ENCODE measurements at places on chromosomes 2 and 18.

DNA sequence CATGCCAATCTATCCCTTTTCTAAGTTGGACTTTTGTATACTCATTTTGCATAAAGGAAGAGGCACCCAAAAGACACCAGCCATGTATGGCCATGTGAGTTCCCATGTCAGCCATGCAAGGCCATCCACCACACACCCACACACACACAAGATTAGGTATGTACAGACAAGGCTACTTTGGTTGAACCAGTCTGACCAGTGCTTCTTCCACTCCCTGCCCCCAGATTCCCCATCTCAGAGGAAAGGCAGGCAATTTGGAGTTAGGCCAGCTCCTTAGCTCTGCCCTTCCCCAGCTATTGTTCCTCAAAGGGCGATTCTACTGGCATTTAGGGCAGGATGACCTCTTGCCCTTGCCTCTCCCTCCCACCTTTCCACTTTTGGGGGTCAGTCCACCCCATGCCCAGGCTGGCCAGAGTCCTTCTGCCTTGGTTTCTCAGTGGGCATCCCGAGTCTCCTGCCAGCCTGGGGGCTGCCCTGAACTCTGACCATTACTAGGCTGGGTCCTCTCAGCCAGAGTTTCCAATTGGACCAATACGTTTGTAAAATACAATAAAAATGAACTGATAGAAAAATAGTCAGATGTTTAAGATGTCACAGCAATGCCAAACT lies 101.1 kb downstream of the ZBTB7C start:
- DNase-seq, result peak; percentile 66

GRCh38 chr18:45926691-45927090 lies 40.4 kb downstream of the EPG5 start:
- DNase-seq, result no peak

GRCh38 chr2:3520591-3520990 lies 1.3 kb upstream of the ADI1 start:
- DNase-seq, result no peak

- DNase-seq, result no peak
Measured at GRCh38 chr2:196601430-196602306, 37.8 kb upstream of the CCDC150 start.

- DNase-seq, result no peak
Measured at GRCh38 chr2:54289917-54290316, 33.9 kb upstream of the TSPYL6 start.

GRCh38 chr2:195612611-195613495 lies 44.2 kb upstream of the SLC39A10 start:
- no peak for DNase-seq

DNA sequence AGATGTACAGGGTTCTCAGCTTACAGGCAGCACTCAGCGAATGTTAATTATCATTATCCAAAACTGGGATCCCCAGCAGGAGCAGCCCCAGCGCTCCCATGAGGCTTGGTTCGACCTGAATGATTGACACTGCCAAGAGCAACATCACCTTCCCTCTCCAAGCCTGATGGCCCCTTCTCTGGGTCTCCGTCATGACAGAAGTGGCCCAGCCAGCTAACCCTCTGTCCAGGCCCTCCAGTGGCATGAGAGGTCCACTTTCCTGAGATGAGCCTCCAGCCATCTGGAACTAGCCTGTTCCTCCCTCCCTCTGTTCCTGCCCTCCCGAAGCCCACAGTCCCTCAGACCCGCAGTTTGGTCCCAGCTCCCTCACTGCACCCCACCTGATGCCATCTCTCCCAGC lies 97.0 kb upstream of the RAB6C start:
- DNase-seq, result no peak

DNA sequence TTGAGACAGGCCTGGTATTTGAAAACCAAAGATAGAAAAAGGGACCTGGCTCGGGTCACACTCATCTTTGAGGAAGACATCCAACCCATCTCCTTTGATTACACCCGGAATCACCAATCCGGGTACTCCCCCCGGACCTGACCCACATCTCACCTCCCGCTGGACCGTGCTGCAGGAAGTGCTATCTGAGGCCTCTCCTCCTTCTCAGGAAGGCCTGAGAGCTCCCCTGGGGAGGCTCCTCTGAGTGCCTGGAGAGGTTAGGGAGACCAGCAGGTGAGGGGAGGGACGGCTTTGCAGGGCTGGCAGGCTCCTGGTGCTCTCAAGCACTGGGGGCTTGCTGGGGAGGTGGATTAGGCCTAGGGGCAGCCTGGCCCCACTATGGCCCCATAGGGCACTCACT lies 170.9 kb downstream of the ACKR3 start:
- DNase-seq, result no peak

DNA sequence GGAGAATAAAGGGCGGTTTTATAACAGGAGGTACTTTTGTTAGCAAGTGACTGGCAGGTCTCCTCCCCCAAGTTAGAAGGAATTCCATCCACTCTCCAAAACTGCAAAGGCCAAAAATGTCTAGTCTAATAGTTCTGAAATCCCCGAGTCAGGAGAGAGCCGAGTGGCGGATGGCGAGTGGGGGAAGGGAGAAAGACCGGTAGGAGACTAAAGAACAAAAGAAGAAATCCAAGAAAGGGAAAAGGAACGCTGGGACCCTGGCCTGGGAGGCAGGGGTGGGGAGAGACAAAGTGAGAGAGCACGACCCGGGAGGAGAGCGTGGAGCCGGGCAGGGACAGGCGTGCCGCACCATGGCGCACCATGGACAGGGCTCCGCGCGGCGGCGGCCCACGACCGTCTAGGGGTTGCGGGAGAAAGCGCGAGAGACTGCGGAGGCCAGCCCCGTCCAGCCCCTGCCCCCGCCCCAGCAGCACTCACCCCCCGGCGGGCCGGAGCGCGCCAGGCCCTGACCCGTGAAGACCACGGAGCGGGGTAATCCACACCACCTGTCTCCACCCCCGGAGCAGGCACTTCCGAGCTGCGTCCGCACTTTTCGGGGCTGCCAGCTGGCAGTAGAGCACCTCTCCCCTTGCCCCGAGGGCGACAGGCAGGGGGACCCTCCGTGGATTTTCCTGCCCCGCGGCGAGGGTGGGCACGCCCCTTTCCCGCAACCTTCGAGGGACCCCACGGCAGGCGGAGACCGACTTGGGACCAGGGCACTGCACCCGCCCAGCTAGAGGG lies 1.6 kb downstream of the CDH2 start:
- DNase-seq, result no peak

- no peak for DNase-seq
Measured at GRCh38 chr2:223947711-223948205, 2.6 kb upstream of the WDFY1 start.

GRCh38 chr18:58544616-58545337 lies 84.1 kb downstream of the ALPK2 start:
- DNase-seq, result no peak

- DNase-seq, result no peak
Measured at GRCh38 chr2:167398873-167399272, 510.6 kb downstream of the XIRP2 start.

DNA sequence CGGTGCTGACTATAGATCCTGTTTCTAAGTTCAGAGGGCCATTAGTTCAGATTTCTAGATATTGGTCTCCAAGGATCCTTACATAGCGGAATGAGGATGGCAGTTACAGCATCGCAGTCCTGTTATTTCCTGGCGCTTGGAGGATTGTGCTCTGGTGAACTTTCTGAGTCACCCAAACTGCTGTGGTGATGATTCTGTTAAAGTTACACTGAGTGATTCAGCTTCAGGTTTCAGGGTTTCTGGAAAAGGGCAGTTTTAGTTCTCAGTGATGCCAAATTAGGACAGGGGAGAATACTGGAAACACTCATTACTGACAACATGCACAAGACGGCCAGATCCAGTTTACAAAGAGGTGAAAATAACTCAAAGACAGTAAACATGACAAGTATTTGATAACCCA lies 52.1 kb upstream of the ANKRD62 start:
- DNase-seq, result no peak

DNA sequence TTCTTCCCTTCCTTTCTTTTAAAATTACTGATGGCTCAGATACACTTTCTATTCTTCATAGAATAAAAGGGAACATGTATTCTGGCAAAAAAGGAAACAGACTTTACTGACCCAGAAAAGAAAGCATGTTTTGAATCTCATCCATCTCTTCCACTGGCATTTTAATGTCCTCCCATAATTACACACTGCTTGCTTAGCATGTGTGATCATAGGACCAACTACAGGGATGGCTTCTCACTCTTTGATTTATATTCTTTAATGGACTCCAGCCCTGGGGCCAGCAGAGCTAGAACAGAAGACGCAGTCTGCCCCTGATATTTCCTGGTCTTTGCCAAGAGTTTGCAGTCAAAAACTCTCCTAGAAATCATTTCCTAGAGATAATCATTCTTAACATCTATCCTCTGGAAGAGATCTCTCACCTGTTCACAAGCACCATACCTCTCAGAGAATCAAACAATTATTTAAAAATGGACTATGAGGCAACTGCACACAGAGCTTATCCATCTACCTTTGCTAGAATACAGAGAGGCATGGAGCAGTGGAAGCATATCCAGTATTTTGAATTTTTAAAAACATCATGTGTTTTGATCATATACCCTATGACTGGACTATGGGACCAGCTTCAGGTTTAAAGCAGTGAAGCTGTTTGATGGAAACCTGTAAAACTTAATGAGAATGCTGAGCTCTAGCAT lies 429.1 kb downstream of the NRXN1 start:
- no peak for DNase-seq

- no peak for DNase-seq
Measured at GRCh38 chr2:11773747-11774525, 27.5 kb downstream of the LPIN1 start.

GRCh38 chr2:46763861-46764260 lies 151.7 kb downstream of the MCFD2 start:
- DNase-seq, result no peak

GRCh38 chr2:146123714-146124113 lies 1603.8 kb upstream of the ZEB2 start:
- DNase-seq, result no peak

DNA sequence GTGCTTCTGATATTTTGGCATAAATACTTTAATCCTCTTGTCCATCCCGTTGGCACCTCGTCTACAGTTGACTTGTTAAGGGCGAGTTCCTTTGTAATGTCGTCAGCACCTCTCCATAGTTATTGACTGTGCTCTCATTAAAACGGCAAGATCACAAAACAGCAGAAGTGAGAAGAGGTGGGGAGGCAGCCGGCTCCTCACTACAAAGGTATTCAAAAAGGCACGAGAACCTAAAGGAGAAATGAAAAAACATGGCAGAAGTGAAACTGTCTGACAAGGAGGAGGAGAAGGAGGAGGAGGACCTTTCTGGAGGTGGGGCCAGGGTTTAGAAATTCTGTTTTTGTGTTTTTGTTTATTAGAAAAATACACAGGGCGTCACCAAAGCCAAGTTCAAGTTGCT lies 235.6 kb downstream of the BCL11A start:
- DNase-seq, result no peak

DNA sequence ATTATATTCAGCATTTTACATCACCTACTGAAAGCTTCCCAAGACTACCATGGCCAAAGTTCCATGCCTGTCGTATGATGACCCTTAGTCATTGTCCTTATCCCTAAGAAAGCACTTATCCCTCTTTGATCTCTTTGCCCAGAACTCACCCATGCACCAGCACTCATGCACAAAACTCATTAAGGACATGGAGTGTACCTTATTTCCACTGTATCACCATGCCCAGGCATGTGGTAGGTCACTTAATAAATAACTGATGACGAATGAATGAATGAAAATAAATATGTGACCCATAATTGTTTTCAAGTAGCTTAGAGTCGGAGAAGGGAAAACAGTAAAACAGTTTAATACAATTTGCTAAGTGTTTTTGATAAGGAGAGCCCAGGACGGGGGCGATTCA lies 220.1 kb downstream of the IKZF2 start:
- DNase-seq, result no peak

- DNase-seq, result no peak
Measured at GRCh38 chr18:7197854-7198253, 33.0 kb upstream of the LRRC30 start.

- peak; percentile 32 for DNase-seq
Measured at GRCh38 chr2:196515608-196516007, 123.9 kb upstream of the CCDC150 start.

DNA sequence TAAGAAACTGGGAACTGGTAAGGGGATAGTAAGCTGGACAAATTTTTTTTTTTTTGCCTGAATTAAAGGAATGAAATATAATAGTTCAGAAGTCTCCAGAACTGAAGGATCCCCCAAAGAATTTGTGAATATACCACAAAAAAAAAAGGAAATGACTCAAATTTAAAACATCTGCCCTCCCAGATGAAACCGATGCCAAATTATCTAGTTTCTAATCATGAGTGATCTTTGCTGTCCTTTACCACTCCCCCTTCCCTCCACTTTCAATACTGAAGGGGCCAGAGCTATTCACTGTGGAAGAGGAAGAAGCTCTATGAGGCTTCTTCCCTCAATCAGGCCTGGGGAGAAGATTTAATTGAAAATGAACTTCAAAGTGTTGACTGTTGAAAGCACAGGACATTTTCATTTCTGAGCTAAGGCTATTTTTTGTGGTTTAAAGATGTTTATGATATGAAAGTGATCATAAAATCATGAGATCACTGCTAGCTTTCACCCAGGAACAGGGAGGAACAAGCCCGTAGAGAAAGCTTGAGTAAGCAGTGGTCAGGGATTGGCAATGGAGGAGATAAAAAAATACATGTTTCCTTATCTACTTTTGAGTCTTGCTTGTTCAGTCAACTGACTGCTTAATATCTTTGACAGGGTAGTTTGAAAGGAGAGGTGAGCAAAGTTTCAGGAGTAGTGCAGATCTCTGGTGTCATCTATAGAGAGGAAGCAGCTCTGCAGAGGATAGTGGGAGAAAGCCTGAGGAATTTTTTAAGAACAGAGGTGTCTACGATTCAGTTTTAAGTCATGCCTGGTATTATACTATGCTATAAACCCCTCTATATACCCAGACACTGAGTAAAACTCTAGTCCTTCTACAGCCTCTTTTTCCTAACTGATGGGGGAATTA lies 409.5 kb upstream of the FIGN start:
- no peak for DNase-seq

GRCh38 chr2:217289907-217290280 lies 430.0 kb upstream of the TNP1 start:
- no peak for DNase-seq

GRCh38 chr2:68943581-68944568 lies 8.8 kb downstream of the GKN2 start:
- DNase-seq, result peak; percentile 43

DNA sequence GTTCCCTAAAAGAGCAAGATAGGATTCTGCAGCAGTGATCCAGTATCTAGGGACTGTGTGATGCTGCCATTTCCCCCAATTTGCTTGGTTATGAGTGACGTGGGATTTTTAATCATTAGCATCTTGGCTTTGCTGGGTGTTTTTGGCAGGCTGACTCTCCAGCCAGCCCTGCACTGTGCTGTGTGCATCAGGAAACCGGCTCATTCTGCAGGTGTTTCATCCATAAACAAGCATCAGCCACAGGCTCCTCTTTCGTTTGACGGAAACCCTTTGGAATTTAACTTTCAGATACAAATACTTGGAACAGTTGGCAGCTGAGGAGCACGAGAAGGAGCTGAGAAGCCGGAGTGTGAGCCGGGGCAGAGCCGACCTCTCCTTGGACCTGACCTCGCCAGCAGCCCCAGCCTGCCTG lies 135.9 kb downstream of the TPGS2 start:
- no peak for DNase-seq

- DNase-seq, result peak; percentile 62
Measured at GRCh38 chr2:168210895-168211570, 36.4 kb downstream of the STK39 start.
